Activated naive CD4-positive, alpha-beta T cell treated with anti-CD3 and anti-CD28 coated beads, Interleukin-2, amount 50 U/mL, for 72 hours (primary cell): ENCODE measurements at places on chromosomes 5 and 9.

DNA sequence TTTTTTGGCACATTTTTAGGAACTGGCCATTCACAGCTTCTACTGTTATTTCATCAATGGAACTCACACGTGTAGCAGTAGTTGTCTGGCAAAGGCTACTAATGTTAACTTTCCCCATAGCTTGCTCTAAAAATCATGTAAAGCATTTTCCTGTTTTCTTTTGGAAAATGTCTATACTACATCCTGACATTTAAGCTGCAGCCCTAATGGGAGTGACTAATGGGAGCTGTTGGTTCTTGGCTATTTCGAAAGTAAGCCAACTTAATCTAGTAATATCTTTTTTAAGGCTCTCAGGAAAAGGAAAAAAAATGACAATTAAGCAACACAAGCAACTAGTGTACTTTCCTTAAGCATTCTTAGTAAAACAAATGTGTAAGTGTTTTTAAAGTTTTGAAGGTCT, 169.2 kb downstream of the SLC12A2 start:
- DNase-seq = no peak

- no peak for DNase-seq
These were observed 94.6 kb downstream of the RAPGEF1 start for GRCh38 chr9:131645078-131645776.

GRCh38 chr5:93601802-93602155, 18.8 kb downstream of the NR2F1 start:
- DNase-seq = no peak

DNA sequence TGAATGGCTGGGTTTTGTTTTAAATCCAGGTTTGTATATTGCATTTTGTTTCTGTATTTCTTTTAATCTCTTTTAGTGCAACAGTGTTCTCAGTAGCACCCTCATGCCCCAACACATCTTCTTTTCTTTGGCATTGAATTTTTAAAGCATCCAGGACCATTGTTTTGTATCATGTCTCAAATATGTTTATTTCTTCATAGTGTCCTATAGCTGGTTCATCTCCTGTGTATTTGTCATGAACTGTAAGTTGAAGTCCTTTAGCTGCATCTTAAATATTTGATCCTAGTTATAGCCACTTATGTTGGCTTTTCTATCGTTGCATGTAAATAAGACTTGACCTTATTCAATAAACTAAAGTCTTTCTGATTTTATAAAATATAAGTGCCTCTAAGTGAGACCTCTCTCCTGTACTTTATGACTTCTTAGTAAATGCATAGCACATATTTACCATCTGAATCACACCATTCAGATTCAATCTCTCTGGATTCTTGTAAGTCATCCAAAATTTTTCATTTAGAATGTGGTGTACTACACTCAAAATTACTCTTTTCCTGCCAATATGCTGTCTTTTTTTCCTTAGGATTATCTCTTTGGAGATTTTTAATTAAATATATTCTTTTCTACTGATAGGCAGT, 21.0 kb upstream of the ERCC6L2 start:
- no peak for DNase-seq

DNA sequence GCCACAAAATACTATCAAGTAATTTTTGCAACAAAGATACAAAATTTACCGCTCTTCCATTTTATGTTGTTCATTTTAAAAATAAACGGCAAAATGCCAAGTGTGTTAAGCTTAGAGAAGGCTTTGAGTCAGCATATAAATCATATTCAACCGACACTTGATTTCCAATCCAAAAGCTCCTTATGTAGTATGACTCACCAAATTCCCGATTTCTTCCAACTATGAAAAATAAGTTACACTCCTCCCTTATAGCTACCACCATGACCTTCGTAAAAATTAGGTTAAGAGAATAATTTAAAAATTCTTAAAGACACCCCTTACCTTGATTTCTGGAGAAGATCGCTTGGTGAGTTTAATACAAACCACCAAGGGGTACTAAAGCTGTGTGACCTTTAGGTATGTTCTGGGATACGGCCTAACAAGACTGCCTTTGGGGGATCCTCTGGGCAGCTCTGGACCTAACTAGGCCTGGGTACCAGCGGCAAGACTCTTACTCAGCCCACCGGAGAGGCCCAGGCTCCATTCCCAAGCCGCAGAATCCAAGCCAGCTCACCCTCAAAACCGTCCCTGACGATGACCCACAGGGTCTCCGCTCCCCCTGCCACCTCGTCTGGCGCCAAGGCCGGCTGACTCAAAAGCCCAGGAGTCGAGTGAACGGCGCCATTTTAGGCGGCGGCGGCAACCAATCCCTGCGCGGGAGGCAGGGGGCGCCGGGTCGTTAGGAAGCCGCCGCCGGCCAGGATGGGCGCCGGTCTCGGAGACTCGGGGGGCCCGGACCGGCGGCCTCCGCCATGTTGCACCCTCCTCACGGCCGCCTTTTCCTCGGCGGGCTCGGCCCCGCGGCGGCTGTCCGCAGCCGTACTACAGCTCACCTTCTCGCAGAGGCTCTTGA, 739 bp downstream of the PPP2CA start:
- peak; percentile 70 for DNase-seq

DNA sequence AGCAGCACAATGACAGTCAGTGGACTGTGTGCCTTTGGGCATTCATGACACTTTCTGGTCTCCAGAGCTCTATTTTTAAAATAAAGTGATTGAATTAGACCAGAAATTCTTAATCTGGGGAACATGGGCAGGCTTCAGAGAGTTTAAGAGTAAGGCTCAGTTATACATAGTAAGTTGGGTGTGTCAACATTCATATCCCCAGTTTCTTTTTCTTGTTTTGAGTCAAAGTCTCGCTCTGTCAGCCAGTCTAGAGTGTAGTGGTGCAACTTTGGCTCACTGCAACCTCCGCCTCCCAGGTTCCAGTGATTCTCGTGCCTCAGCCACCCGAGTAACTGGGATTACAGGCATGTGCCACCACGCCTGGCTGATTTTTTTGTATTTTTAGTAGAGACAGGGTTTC, 13.7 kb upstream of the KIF4B start:
- DNase-seq = no peak

DNA sequence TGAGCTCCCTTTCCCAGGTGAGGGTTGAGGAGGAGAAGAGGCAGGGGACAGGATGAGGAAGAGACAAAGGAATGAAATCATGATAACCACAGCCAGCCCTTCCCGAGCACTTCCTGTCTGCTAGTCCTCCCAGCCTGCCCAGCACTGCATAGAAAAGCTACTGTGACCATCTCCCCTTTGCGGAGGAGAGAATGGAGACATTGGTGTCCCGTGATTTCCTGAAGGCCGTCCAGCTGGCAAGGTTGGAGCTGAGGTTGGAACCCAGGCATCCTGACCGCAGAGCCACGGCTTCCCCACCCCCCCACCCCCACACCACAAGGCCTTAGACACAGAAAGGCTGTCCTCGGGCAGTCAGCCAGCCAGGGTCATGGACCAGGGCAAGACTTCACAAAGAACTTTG, 131.1 kb upstream of the ICE1 start:
- no peak for DNase-seq

DNA sequence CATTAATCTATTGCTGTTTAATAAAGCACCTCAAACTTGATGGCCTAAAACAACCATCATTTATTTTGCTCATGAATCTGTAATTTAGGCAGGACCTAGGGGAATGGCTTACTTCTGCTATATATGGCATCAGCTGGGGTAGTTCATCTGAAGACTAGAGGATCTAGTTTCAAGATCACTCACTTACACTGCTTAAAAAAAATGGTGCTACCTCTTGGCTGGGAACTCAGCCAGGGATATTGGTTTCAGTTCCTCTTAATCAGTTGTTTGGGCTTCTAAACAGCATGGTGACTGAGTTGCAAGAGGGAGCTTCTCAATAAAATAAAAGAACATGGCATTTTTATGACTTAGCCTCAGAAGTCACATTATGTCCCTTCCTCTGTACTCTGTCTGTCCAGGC, 142.0 kb downstream of the FAM114A2 start:
- DNase-seq = no peak

DNA sequence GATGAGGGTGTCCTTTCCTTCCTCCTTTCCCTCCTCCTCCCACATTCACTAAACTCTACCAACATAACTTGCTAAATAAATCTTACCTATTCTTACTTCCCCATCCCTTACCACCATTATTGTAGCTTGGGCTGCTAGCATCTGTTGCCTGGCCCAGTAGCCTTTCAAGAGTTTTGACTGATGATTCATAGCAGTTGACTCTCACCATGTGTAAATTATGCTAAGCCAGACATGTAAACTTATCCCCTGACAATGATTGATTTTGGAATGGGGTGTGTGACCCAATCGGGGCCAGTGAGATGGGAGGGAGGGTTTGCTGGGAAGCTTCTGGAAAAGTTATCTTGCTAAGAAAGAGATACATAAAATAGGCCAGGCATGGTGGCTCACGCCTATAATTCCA, 161.8 kb upstream of the SPRY4 start:
- DNase-seq = no peak

- no peak for DNase-seq
These were observed 807.0 kb downstream of the TLE4 start for GRCh38 chr9:80378669-80379293.

GRCh38 chr5:142644640-142645361, 41.1 kb downstream of the FGF1 start:
- DNase-seq = no peak

GRCh38 chr5:80569961-80570786, at the start of gene ANKRD34B:
ANKRD34B (minus strand) TSS chr5:80570280; CDS start chr5:80560019, 10,261 bp downstream.
- DNase-seq = peak; percentile 60

DNA sequence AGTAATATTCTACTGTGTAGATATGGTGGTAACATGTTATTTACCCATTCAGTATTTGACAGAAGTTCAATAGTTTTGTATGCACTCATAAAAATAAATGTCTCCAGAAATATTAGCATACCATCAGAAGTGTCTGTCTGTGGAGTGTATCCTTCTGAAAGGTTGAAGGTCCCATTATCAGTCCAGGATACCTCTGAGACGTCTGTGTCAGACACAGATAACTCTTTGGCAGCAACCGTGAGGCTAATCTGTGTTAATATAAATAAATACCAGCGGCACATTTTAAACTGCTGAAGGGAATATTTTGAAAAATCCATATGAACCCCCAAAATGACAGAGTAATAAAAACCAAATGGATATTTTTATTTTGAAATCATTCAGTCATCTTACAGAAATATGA, 11.9 kb upstream of the ZNF622 start:
- no peak for DNase-seq

DNA sequence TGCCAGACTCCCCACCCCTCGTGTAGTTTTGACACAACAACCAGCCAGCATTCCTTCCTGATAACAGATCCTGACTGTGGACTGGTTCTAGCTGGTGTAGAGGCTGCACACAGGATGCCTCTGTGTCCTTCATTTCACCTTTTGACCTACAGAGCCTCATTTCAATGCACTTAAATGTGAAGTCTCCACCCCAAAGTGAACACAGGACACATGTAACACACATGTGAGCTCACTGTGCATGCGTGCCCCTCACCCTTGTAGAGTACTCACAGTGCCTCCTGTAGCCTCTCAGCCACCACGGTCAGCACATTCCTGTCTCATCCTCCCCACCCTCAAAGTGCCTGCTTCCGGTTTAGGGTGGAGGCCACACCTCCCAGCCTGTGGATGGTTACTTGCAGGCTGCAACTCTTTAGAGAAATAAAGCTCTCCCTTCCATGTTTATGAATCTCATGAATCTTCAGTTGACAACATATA, 11.6 kb upstream of the NKD2 start:
- DNase-seq = peak; percentile 38

- no peak for DNase-seq
These were observed 35.4 kb downstream of the ACTL7A start for GRCh38 chr9:108897324-108898096.

DNA sequence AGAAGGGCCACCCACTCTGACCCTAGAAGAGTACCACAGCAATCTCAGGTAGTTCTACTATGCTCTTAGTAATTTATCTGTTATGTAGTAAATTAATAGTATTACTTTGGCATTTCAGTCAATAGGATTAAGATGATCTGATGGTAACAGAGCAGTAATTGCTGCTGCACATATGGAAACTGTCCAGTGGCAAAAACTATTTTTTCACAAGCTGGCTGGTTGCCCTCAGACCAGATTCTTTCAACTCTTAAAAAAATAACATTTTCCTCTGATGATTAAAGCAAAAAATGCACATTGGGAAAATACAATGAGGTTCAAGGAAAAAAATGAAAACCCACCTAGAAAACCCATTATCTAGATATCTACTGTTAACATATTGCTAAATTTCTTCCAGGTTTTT, 19.7 kb downstream of the GLRA1 start:
- no peak for DNase-seq

DNA sequence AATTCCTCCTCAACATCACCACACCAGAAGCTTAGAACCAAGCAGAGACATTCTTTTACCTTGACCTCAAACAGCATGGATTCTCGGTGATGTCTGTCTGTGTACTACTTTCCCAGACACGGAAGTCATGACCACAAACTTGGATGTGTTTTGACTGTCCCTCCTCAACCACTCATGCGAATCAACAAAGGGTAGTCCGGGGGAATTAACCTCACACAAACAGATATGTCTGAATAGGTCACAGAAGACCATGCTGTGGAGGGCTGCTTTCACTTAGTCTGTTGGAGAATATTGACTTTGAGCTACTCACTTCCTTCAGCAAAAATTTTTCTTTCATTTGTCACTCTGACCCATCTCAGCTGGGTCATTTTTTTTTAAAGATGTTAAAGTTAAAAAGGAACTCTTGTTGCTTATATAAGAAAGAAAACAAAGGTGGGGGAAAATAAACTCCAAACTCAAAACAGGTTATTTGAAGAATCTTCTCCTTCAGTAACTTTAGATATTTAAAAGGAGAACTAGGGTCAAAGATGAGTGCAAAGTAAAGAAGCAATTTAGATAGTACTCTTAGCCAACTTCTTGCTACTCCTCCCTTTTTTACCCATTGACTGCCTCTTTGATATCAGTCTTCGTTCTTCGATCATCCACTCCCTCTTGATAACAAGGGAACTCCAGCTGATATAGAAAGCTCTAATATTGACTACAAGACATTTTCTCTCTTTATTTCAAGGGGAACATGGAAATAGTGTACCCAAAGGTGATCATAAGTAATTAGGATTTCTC, 343.4 kb upstream of the CDH6 start:
- DNase-seq = no peak

DNA sequence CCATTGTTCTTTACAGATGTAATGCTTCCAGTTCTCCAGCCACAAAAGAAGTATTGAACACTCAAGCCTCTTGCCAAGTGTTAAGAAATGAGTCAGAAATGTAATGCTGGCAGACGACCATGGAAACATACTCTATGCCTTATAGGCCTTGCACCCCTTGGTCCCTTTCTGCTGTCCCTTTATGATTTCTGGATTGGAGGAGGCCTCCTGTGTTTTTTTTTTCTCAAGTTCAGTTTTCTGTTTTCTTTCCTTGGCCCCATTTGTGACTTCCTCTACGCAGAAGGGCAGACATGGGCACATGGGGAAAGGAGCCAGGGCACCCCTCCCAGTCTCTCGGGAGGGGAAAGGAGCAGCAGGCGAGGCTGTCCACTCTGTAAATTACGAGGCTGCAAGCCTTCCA, 53.4 kb downstream of the SNX18 start:
- DNase-seq = no peak
